GM23338 (cell line): ENCODE measurements at places on chromosomes 7 and 10. TPM values are rescaled to one million over a fixed set of nuclear protein-coding genes. Genes with fewer than 3 reads are reported as not detected.

Gene HOXA5
- not detected in 2 replicates for total RNA-seq

DNA sequence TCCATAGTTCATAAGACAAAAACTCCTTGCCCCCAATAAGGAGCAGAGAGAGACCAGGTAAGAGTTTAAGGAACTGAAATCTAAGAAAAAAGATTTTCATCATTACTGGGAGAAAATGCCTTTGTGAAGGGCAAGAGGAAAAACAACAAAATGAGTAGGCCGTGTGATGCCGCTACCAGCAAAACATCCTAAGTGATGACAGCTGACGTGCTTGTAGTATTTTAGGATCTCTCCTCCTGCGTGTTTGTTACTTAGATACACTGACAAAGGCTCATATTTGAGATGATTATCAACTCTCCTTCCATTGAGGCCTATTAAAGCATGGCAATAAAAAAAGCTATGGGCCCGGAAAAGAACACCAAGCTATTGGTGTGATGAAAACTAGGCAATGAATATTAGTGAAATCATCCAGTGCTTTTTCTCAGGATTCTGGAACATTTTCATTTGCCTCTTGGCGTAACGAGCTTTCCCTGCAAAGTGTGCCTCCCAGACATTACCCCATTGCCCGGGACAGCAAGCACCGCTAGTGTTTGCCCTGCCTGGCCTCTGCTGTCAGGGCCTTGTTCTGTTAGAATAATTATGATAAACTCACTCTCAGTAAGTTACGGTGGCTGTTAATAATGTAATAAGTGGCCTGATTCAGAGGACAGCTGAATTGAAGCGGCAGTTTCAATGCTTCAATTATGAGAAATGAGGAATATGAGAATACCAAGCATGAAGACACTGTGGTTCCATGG lies 36.8 kb upstream of the ITPRID1 start:
- no peak for DNase-seq

GRCh38 chr10:64873088-64873487 lies 1351.9 kb downstream of the REEP3 start:
- DNase-seq: no peak

Gene AGAP5
- total RNA-seq: 5.3 and 6.7 TPM in 2 replicates

- DNase-seq: no peak
Measured at GRCh38 chr7:88458279-88458678, 151.6 kb upstream of the STEAP4 start.

- DNase-seq: no peak
Measured at GRCh38 chr10:100651916-100652315, 93.5 kb upstream of the PAX2 start.

DNA sequence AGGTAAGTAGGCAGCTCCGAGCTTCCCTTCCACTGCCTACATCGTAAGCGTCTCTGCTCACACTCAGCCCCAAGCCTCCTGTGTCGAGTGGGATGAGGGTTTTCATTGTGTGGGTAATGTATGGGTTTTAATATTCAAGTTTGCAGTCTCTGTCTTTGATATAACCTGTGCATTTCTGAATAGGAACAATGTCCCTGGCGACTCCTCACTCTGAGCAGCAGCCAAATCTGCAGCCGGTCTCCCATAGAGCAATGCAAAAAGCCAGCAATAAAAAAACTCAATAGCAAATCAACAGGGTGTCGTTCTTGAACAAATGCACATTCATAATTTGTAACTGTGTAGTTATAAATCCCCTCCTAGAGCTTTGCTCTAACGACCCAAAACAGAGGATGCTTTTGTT lies 33.4 kb downstream of the PPP1R17 start:
- DNase-seq: no peak

GRCh38 chr10:121509112-121509511 lies 89.1 kb downstream of the FGFR2 start:
- no peak for DNase-seq

GRCh38 chr7:101273206-101273605 lies 28.3 kb upstream of the FIS1 start:
- peak; percentile 59 for DNase-seq

Gene CPN1
- not detected in 2 replicates for total RNA-seq

GRCh38 chr7:117759950-117760640 lies 113.1 kb downstream of the CTTNBP2 start:
- DNase-seq: no peak

- no peak for DNase-seq
Measured at GRCh38 chr10:103969436-103969835, 2.5 kb downstream of the SLK start.
